ENCODE measurements at places on chromosomes 3 and 15.

DNA sequence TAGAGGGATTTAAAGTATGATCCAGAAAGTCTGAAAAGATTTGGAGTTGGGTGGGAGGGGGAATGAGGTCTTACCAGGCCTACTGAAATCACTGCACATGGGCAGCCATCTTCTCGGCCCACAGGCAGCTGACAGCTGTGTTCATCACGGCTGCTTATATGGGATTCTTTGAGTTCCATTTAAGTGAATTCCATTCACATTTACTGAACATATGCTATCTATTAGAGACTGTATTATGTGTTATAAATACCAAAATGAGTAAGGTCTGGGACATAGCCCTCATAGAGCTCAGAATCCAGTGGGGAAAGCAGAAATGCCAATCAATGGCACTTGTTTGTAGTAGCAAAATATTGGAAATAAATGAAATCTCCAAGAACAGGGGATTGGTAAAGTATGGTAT, 91.1 kb downstream of the TRIM42 start:
- DNase-seq, result no peak

- DNase-seq, result no peak
These were observed 36.0 kb downstream of the SENP5 start for GRCh38 chr3:196903740-196904139.

- DNase-seq, result no peak
These were observed 22.3 kb upstream of the TRIM59 start for GRCh38 chr3:160471892-160472291.

DNA sequence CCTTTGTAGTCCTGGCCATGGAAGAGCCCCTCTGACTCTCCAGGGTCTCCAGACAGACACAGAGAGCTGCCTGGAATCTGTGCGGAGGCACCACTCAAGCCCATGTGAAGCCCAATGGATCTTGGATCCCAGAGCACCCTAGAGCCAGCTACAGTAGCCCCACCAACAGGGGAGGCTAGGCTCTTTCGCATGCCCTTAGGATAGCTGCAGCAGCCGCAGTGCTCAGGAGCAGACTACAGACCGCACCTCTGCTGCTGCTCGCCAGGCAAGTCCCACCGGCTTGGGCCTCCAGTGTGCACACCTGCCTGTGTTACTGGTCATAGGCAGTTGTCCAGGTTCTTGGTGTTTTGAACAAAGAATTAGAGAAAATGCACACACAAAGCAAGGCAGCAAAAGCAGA, 131.6 kb downstream of the SPATA16 start:
- DNase-seq, result peak; percentile 76

DNA sequence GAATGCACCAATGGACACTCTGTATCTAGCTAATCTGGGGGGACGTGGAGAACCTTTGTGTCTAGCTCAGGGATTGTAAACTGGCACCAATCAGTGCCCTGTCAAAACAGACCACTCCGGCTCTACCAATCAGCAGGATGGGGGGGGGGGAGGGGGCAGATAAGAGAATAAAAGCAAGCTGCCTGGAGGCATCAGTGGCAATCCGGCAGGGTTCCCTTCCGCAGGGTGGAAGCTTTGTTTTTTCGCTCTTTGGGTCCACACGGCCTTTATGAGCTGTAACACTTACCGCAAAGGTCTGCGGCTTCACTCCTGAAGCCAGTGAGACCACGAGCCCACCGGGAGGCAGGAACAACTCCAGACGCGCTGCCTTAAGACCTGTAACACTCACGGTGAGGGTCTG, 827.1 kb downstream of the PLOD2 start:
- DNase-seq, result no peak

DNA sequence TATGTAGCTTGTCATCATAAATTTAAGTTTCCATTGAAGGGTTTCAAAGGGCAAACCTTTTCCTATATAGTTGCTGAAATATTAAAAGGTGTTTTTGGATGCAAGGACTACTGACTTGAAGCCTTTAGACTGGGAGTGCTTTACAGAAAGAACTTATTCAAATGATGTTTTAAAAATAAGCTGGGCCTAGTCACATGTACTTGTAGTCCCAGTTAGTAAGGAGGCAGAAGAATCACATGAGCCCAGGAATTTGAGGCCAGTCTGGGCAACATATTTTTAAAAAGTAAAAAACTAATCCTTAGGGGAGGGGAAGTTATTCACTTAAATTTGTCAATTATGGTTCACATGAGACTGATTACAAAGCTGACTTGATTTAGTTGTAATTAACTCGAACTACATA, 65.0 kb downstream of the SMARCC1 start:
- DNase-seq, result no peak

DNA sequence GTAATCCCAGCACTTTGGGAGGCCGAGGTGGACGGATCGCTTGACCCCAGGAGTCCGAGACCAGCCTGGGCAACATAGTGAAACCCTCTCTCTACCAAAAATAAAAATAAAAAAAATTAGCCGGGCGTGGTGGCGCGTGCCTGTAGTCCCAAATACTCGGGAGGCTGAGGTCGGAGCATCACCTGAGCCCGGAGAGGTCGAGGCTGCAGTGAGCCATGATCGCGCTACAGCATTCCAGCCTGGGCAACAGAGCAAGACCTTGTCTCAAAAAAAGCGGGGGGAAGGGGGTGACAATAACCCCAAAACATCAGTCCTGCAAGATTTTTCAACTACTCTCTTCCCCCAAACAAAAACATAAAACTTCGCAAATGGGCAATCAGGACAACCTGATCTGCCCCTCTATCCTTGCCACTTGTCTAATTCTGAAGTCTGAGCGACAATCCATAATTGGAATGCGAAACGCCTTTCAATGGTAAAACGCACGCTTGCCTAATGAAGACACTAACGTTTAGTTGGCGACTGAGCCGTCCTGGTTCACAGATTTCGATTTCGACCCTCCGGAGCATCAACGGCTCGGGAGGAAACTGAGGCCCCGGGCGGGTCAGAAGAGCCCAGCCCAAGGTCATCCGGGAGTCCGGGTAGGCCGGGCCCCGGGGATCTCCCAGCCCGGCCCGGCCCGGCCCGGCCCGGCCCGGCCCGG, 868 bp downstream of the BTBD1 start:
- DNase-seq, result no peak

DNA sequence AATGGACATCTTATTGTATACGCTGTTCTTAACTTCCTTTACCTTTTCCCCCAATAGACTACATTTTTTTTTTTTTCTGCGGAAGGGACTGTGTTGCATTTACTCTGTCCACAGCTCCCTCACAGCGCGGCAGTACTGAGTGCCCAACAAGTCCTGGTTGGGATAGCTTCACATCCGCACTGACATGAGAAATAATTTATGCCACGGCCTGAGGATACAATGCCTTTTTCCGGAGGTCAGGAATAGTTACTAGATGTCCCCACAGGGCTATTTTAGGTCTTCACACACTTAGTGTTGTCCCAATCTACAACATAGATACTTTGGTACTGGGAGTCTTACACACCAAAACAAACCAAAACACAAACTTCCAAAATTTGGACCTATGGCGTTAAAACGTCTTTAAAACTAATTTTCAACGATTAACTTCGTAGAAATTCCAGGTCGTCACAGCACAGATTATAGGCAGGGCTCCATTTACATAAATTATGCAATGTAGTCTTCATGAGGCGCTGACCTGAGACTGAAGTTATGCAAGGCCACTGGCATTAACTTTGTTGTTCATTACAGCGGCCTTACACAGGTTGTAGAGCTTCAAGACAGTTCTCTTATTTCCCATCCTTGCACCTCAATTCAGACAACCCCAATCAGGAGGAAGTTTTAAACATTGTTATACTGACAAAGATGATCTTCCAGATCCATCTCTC, 989 bp upstream of the PPIB start:
- peak; percentile 29 for DNase-seq
